ENCODE measurements at places on chromosomes 1 and 21. TPM values are rescaled to one million over a fixed set of nuclear protein-coding genes. Genes with fewer than 3 reads are reported as not detected.
A peak's percentile ranks its signal among the peaks of the same experiment; 100 is the strongest.

GRCh38 chr1:31977385-31978131, 36.1 kb upstream of the KHDRBS1 start:
- peak; percentile 53 for DNase-seq

- DNase-seq = no peak
These were observed 18.5 kb downstream of the TNFRSF1B start for GRCh38 chr1:12185036-12185917.

Gene ALG14
- 9.5 TPM for total RNA-seq

Gene TMEM50B
- total RNA-seq = 37.3 TPM

Gene HPCA
- not detected for total RNA-seq
